Activated CD4-positive, alpha-beta T cell treated with anti-CD3 and anti-CD28 coated beads for 1 hour (primary cell): ENCODE measurements at places on chromosomes 12 and 14.

DNA sequence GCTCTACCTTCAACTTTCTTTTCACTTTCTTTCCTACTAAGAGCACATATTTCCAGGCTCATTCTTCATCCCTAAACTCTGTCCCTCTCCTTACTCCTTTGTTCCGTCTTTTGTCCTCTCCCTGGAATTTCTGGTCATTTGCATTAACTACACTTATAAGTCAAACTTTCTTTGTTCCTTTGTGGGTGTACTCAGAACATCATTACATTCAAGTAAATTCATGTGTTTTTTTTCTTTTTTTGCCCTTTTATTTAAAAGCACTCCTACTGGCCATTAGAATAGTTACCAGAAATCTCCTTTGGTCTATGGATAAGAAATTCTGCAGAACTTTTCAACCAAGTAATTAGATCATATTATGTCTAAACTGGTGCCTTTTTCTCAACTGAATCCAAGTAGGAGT, 802.6 kb downstream of the DIO2 start:
- DNase-seq, result no peak

GRCh38 chr14:75470238-75470797, 42.5 kb downstream of the JDP2 start:
- DNase-seq, result no peak

- DNase-seq, result no peak
Observed at GRCh38 chr12:76450690-76451089, 102.5 kb upstream of the BBS10 start.

DNA sequence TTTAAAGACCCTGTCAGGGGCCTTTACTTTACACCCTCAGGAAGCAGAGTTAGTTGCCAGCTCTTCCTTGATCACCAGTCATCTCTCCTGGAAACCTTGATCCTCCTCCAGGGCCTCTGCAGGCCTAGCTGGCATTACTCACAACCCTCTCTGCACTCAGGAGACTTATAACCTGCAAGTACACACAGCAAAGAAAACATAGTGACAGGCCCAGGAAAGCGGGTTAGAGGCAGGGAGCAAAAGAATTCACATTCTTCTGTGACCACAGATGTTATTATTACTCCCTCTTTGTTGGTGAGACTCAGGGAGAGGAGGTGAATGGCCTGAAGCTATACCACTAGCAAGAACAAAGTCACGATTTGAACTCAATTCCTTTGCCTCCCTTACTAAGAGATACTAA, 87.4 kb downstream of the OR11H12 start:
- no peak for DNase-seq

GRCh38 chr14:68546839-68547238, 246.0 kb downstream of the ZFP36L1 start:
- DNase-seq, result no peak

DNA sequence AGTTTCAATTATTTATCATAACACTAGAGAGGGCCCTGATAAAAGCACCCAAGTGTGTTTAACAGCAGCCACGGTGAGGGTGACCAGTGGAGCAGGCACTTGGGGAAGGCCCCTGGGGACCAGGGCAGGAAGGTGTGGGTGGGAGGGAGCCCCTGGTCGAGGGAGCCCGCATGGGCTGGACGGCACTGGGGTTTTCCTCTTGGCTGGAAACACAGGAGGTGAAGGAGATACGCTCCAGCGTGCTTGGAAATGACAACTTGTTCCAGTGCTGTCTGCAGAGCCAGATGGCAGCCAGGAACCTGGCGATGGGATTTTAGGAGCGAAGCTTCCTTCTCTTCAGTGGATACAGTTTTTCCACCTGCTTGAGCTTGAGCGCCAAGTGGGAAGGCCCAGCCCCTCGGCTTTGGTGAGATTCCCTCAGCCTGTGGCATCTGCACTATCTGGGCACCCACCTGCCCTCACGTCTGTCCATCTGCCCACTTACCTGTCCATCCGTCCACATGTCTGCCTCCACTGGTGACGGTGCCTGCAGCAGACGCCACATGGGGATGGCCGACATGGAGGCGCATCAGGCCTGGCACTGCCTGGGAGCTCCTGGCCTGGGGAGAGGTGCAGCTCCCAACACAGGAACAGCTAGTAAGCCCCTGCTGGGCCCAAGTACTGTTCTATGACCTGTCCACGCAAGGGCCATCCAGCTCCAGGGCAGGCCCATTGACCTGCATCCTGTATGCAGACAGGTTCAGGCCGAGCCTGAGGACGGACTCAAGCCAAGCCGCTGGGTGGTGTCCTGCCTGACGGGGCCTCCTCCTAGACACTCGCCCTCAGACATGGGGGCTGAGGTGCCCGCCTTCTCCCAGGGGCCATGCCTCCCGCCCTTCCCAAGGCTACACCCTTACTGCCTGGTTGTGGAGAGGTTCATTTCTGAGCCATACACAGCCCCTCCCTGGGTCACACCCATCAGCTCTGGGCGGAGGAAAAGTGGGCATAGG, 192.2 kb upstream of the C14orf180 start:
- peak; percentile 5 for DNase-seq

DNA sequence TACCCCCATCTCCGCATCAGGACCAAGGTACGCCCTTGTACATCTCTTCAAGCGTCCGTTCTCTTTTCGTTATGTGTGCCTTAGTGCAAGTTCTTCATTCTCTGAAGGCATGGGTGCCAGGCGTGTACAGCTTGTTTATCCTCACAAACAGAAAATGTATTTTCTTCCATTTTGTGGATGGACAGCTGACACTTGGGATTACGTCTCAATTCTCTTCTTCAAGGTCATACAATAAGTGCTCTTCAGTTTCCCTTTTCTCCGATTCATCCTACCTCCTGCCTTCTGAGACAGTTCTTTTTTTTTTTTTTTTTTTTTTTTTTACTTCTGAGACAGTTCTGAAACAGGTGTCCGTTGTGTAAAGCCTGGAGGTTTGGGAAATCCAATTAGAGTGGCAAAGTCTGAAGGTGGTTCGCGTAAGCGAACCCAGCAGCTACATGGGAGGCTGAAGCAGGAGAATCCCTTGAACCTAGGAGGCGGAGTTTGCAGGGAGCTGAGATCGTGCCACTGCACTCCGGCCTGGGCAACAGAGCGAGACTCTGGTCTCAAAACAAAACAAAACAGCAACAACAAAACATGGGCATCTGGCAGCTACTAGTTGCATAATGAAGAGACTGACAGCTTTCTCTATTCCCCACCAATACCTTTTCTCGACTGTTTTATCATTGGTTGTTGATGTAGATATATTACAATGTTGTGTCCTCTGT, 734 bp downstream of the COX6A1 start:
- DNase-seq, result no peak

GRCh38 chr12:124369827-124370378, 75.0 kb downstream of the RFLNA start:
- no peak for DNase-seq

DNA sequence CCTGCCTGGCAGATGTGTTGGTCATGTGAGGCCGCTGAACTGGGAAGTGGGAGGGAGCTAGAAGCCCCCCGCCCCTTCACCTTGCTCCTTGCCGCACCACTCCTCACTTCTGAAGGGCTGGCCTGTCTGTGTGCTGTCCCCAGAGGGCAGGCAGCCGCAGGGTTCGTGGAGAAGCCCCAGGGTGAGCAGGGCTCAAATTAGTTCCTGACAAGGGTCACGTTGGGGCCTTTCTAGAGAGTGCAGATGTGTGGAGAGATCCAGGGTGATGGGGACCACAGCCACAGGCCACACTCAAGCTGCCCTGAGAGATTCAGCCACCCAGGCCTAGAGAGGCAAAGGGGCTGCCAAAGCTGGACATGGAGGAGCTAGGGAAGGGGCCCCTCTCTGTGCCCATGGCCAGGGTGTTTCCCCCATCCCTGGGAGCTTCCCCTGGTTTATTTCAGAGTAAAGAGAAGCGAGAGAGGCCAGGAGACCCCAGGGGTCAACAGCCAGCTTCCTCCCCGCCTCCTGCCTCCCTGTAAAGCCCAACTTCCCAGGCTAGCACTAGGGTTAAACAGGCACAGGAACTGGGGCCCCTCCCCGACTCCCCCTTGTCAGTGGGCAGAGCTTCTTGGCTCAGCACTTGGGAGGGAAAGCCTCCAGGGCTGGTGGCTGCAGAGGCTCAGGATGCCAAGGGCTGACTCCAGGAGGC, 16.2 kb downstream of the SLC25A29 start:
- DNase-seq, result no peak

DNA sequence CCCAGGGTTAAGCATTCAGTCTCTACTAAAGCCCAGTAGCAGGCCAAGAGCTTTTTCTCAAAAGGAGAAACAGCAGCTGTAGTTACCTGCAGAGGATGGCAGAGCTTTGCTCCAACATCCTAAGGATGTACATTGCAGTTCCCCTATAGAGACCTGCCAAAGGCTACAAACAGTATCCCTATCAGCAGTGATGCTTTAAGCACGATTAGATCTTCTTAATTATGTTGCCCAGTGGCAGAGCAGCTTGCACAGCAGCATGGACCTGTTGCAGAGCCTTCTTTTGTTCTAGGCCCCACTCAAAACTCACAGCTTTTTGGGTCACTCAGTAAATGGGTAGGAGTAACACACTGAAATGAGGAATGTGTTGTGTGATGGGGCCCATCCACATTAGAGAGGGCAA, 46.4 kb upstream of the CRY1 start:
- no peak for DNase-seq

DNA sequence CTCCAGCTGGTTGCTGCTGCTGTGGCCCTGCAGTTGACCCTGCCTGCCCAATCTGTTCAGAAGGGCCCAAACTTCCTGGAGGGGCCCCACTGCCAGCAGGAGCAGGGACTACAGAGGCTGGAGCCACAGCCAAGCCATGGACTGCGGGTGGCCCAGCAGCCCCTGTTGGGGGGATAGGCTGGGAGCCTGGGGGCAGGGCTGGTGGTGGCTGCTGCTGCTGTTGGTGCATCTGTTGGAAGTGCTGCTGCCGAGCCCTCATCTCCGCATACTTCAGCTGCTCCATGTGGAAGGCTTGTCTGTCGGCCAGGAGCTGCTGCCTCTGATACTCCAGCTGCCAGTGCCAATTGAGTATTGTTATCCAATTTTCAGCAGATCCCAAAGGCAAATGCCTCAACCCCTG, 7.2 kb downstream of the MYL6 start:
- DNase-seq, result no peak

DNA sequence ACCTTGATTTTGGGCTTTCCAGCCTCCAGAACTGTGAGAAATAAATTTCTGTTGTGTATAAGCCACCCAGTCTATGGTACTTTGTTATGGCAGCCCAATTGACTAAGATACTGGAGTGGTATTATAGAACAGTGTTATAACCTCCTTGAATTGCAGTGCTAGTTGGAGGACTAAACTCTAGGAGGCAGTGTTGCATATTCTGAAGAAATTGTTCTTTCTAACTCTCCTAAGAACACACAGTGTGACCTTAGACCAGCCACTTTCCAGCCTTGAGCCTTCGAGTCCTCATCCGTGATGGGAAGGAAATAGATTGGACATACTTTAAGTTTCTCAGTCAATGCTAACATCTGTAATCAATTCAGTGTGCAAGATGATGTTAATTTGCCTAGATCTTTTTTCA, 22.4 kb upstream of the LRRC10 start:
- DNase-seq, result no peak

- DNase-seq, result no peak
Observed at GRCh38 chr14:68610251-68610793, 182.5 kb downstream of the ZFP36L1 start.

- DNase-seq, result no peak
Observed at GRCh38 chr12:26519462-26519861, 313.5 kb downstream of the ITPR2 start.

GRCh38 chr14:57380935-57381334, 9.5 kb upstream of the NAA30 start:
- DNase-seq, result no peak

DNA sequence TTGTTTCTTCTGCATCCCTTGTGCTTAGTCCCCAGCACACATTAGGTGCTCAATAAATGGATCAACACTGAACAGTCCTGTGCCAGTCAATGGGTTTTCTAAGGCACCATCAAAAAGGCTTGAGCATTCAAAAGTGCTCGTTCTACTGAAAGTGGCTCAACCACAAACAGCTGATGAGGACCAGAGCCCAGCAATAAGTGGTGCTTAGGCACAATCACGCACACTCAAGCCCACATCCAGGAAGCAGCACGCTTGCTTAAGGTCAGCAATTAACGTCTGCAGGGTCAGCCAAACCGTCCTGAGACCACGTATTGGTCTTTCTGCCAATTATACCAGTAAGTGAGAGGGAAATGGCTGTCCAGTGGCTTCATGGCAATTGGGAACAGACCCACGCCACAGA, 56.5 kb downstream of the PRIMA1 start:
- DNase-seq, result no peak

DNA sequence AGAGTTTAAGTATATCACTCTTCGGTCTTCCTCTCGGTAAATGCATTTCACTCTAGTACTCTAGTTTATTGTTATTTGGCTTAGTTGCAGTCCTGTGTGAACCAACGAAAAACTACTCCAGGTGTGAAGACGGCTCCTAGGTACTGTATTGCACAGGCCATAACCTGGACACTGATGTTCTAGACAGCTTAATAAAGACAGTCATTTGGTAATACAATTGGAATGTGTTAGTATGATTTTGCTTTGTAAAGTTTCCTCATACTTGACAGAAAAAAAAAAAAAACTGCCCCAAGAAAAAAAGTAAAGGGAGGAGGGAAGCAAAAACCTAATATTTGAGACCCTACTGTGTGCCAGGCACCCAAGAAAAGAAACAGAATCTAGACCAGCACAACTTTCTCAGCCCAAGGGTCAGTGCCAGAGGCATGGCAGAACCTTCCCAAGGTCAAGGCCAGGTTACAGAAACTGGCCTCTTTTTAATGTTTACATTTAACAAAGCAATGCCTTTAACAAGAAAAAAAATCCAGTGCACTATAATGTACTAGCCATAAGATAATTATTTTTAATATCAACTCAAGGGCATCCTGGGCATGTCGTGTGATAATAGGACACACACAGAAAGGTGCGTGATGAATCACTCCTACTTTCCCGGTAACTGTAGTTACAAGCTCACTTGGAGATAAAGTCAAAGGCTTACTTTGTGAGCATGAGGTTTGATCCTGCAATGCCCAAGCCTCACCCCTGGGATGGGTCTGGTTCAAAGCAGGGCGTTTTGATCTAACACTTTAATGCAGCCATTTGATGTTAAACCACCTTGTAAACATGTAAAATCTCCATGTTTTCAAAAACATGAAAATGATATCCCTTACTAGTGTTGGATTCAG, 110.6 kb downstream of the BMP4 start:
- DNase-seq, result no peak

GRCh38 chr14:50354527-50354926, 42.2 kb downstream of the CDKL1 start:
- no peak for DNase-seq

DNA sequence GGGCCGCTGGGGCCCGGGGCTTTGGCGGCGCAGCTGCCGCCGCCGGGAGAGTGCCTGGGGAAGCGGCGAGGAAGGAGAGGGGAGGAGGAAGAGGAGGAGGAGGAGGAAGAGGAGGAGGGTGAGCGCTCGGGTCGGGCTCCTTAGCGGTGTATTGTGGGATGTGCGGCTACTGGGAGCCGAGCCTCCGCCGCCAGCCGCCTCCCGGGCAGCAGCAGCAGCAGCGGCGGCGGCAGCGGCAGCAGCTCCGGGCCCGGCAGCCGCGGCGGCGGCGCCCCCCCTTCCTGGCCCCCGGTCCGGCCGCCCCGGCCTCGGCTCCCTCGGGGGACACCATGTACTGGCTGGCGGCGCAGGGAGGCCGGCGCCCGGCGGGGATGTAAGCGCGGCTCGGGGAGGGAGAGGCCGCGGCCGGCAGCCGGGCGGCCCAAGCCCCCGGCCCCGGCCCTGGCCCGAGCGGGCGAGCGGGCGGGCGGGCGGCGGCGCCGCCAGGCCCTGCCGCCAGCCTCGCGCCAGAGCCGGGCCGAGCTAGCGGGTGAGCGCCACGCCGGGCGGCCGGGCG, at the start of gene SETD1B:
Gene SETD1B (plus strand): TSS at position 149 of the 556 bp plus-strand sequence. CDS start 729 bp downstream, outside the sequence.
- DNase-seq, result no peak
